Aorta (tissue), 5 donors: ENCODE measurements at places on chromosomes 11 and 22. TPM values are rescaled to one million over a fixed set of nuclear protein-coding genes. Genes with fewer than 3 reads are reported as not detected.

RAG2 gene
- not detected for total RNA-seq

DNA sequence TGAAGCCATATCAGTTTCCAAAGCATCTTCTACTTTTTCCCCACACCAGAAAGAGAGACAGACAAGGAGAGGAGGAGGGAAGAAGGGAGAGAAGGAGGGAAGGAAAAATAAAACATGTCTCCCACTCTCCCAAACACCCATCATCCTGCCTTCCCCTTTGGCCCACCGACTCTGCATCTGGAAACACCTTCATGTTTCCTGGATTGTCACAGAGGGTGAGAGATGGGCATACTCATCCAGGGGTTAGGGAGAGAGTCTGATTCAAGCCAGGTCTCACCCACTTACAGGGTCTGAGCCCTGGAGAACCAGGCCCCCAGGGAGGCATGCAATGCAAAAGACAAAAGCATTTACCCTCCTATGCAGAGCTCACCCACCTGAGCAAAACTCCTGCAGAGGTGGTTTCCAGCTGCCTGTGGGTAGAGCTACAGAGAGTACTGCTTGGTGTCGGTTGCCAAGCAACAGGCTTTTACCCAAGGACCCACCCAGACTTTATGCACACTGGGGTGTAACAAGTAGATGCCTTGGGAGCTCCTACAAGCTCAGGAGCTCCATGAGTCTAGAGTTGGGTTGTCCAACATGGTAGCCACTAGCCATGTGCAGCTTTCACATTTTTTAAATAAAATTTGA, 33.4 kb downstream of the MN1 start:
- no peak overlapping the region for H3K27ac ChIP-seq
- DNase-seq, result no peak
- no peaks in the 10 kb centered on the region for H3K36me3 ChIP-seq
- no peaks in the 10 kb centered on the region for H3K27me3 ChIP-seq
- H3K4me3 ChIP-seq, result no peak overlapping the region

DNA sequence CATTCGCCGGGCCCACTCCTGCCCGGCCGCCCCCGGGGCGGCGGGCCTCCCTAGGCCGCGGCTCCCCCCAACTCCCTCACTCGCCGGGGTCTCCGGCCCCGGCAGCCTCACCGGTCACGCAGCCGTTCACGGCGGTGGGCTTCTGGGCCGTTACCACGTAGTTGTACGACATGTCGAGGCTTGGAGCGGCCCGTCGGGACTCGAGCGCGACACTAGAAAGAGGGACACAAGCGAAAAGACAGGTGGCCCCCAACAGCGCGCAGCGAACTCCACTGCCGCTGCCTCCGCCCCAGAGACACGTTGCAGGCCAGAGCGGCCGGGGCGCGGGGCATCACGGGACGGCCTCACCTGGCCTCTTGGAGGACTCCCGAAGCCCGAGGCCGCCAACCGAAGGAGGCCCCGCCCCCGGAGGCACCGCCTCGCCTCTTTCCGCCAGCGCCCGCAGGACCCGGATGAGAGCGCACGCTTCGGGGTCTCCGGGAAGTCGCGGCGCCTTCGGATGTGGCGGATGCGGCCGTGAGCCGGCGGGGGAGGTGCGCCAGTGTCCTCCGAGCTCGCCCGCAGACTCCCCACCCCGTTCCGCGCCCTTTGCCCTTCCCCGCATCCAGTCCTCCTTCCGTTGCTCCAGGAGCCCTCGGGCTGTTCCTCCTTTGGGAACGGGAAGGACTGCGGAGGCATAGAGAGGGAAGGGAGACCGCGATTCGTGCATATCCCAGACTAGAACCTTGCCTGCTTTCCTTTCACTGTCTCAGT, at the start of the genes DDB1 and TKFC:
DDB1 (minus strand) TSS at position 309 of the 753 bp plus-strand sequence; CDS start at position 172, 137 bp downstream.
TKFC (plus strand) TSS at position 432 of the 753 bp plus-strand sequence. CDS start 1,501 bp downstream, outside the sequence.
- peaks cover 4% of the 10 kb centered on the region for H3K4me1 ChIP-seq
- H3K36me3 ChIP-seq, result no peaks in the 10 kb centered on the region
- no peaks in the 10 kb centered on the region for H3K27me3 ChIP-seq
- H3K27ac ChIP-seq, result no peak within 1 kb of the TSS
- peak within 1 kb of the TSS; percentile 85 for H3K4me3 ChIP-seq
- peak; percentile 97 for DNase-seq

RRM1 gene
- total RNA-seq, result 33.5 TPM

- H3K4me1 ChIP-seq, result no peaks in the 10 kb centered on the region
- DNase-seq, result no peak
- no peak overlapping the region for H3K4me3 ChIP-seq
- no peaks in the 10 kb centered on the region for H3K27me3 ChIP-seq
- no peaks in the 10 kb centered on the region for H3K36me3 ChIP-seq
These were observed 9.9 kb downstream of the OAF start for GRCh38 chr11:120220747-120221037.

MRGPRX3 gene
- total RNA-seq, result not detected

DNA sequence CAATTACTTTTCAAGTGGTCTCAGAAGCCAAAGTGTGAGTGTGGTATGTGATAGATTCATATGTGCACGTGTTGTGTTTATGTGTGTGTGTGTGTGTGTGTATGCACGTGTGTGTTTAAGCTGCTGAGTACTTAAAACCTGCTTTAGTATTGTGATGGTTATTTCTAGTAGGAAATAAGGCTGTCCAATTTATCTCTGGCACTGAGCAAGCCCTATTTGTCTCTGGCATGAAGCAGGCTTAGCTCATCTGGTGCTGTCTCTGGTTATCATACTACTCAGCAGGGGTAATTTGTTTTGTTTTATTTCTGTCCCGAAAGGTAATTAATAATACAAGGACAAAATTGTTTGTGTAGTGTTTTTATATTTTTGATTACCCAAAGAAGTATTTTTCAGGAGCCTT, 333.7 kb downstream of the FAT3 start:
- DNase-seq, result no peak
- no peaks in the 10 kb centered on the region for H3K4me1 ChIP-seq
- no peaks in the 10 kb centered on the region for H3K27me3 ChIP-seq

DNA sequence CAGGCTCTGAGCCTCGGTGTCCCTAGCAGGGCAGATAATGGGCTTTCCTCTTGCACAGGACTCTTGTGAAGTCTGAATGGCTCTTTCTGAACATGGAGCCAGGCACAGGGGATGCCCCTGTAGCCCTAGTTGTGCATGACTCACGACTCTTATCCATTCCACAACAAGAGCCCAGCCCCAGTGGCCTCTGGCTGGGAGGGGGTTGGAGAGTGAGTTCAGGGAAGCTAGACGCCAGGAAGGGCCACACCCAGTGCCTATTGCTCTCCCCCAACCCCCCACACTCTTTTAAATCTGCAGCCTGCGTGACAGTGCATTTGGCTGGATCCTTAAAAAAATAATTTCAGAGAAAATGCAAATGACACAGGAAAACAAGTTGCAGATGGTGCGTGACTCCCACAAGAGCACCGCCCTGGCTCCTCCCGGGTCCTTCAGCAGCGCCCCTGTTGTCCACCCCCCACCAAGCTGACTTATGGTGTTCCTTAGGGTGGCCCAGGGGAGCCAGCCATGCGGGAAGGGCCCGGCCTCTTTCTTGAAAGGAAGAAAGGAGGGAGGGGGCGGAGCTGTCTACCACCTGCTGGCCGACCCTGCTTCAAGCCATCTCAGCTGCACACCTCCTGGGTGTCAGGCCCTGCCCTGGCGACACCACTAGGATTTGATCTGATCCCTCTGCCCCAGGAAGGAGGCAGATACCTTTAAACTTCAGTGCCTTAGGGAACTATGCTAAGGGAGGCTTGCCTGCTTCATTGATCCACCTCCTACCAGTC, 74.7 kb downstream of the MN1 start:
- peak; percentile 84 for DNase-seq
- no peaks in the 10 kb centered on the region for H3K36me3 ChIP-seq
- H3K27ac ChIP-seq, result no peak overlapping the region
- no peaks in the 10 kb centered on the region for H3K4me1 ChIP-seq
- H3K4me3 ChIP-seq, result no peak overlapping the region
